Heart right ventricle (tissue), 16 donors: ENCODE measurements at places on chromosomes 7 and 10. TPM values are rescaled to one million over a fixed set of nuclear protein-coding genes. Genes with fewer than 3 reads are reported as not detected.
A peak's percentile ranks its signal among the peaks of the same experiment; 100 is the strongest.

Gene CNPY1
- not detected for total RNA-seq

Gene CALHM3
- total RNA-seq, result not detected

DNA sequence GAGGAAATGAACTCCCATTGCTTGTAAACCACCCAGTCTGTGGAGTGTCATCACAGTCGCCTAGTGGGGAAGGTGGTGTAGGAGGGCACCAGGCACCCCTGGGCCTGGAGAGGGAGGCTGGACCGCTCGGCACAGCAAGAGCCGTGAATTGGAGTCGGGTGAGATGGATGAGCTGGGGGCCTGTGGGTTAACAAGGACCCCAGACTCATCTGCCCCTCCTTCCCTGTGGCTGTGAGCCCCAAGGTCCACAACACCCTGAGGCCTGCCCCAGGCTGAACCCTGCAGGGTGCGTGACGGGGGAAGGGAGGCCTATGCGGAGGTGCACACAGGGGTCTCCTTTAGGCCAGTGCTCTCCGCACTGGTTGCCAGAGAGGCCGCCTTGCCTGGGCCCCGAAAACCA lies 581.4 kb upstream of the FOXK1 start:
- no peak overlapping the region for H3K27ac ChIP-seq
- no peaks in the 10 kb centered on the region for H3K36me3 ChIP-seq
- no peaks in the 10 kb centered on the region for H3K4me1 ChIP-seq

GRCh38 chr7:112184455-112184854 lies 21.7 kb downstream of the DOCK4 start:
- H3K27me3 ChIP-seq, result no peaks in the 10 kb centered on the region
- no peaks in the 10 kb centered on the region for H3K36me3 ChIP-seq
- H3K4me3 ChIP-seq, result no peak overlapping the region
- H3K27ac ChIP-seq, result no peak overlapping the region
- H3K4me1 ChIP-seq, result peaks cover 75% of the 10 kb centered on the region

GRCh38 chr7:148726385-148726784 lies 27.7 kb downstream of the CUL1 start:
- no peak for DNase-seq
- H3K4me1 ChIP-seq, result peaks cover 49% of the 10 kb centered on the region
- peaks cover 18% of the 10 kb centered on the region for H3K36me3 ChIP-seq
- H3K27me3 ChIP-seq, result no peaks in the 10 kb centered on the region
- H3K27ac ChIP-seq, result no peak overlapping the region

GRCh38 chr10:70509757-70510147 lies 31.2 kb downstream of the PALD1 start:
- peak overlapping the region; percentile 73 for H3K27ac ChIP-seq
- H3K4me1 ChIP-seq, result peaks cover 35% of the 10 kb centered on the region
- no peak overlapping the region for H3K4me3 ChIP-seq
- H3K27me3 ChIP-seq, result no peaks in the 10 kb centered on the region
- no peak for DNase-seq
- no peaks in the 10 kb centered on the region for H3K36me3 ChIP-seq

GRCh38 chr10:13321576-13321975 lies 21.7 kb upstream of the PHYH start:
- H3K36me3 ChIP-seq, result peaks cover 8% of the 10 kb centered on the region
- DNase-seq, result no peak
- no peak overlapping the region for H3K27ac ChIP-seq
- H3K4me1 ChIP-seq, result no peaks in the 10 kb centered on the region
- H3K27me3 ChIP-seq, result no peaks in the 10 kb centered on the region

GRCh38 chr10:127874671-127875448 lies 17.9 kb downstream of the CLRN3 start:
- no peak overlapping the region for H3K4me3 ChIP-seq
- H3K36me3 ChIP-seq, result no peaks in the 10 kb centered on the region
- H3K27ac ChIP-seq, result no peak overlapping the region
- peaks cover 6% of the 10 kb centered on the region for H3K27me3 ChIP-seq
- H3K4me1 ChIP-seq, result peaks cover 13% of the 10 kb centered on the region
- DNase-seq, result no peak

DNA sequence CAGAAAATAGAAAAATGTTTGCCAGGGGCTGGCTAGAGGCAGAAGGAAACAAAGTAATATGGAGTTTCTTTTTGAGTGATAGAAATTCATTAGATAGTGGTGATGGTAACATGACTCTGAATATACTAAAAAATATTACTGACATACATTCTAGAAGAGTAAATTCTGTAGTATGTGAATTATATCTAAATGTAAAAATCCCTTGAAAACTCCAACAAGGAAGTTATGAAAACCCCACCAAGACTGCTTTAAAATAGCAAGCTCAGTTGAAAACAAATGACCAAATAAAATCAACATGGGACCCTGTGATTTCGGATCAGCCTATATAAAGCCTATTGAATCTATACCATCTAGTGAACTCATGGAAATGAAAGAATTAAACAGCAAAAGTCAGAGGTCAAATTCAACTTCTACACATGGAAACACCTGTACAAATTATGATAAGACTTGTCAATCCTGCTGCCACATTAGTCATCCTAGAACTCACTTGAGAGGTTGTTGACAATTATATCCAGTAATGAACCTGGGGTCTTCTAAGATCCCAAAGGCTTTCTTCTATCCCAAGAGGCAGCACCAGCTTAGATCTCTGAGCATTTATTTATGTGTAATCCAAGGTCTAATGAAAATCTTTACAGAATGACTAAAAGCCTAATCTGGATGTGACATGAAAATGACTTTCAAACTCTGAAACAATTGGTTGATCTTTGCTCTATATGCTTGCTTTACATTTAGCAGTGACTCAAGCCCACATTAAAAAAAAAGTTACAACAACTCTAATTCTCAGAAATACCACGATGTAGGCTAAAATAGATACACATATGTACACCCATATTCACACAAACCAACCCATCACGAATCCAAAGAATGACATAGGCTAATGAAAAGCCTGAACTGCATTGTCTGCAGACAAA lies 59.3 kb downstream of the OSBPL3 start:
- H3K27me3 ChIP-seq, result no peaks in the 10 kb centered on the region
- peaks cover 8% of the 10 kb centered on the region for H3K4me1 ChIP-seq
- DNase-seq, result no peak
- H3K4me3 ChIP-seq, result no peak overlapping the region
- no peak overlapping the region for H3K27ac ChIP-seq

- no peaks in the 10 kb centered on the region for H3K36me3 ChIP-seq
- DNase-seq, result peak; percentile 37
- no peak overlapping the region for H3K4me3 ChIP-seq
Measured at GRCh38 chr7:42972699-42973500, 40.7 kb downstream of the MRPL32 start.
